Dermis microvascular lymphatic vessel endothelial cell (primary cell): ENCODE measurements at places on chromosomes 11 and 22. TPM values are rescaled to one million over a fixed set of nuclear protein-coding genes. Genes with fewer than 3 reads are reported as not detected.

DNA sequence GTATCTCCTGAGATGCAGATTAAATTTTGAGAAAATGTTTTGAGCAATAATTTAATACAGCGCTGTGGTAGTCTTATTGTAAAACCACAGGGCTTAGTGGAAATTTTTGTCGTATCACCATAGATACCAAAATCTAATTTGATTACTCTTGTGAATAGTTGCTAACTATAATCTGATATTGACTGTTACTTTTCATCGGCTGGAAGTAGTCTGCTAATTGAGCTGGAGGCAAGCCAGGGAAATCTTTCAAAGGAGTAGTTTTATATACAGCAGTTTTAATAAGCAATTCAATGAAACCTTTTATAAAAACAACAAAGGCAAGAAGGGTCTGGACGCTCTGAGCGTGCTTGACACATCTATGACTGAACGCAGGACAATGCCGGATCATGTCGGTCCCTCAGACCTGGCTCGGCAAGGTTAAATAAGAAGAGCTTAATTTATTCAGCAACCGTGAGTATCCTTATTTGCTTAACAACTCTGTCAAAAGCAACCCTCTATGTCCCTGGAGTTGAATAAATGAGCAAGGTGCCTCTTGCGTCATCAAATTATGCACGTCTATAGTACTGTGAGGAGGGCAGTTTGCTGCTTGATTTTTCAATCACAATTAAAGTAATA, 121.2 kb downstream of the NCAM1 start:
- no peak for DNase-seq

DNA sequence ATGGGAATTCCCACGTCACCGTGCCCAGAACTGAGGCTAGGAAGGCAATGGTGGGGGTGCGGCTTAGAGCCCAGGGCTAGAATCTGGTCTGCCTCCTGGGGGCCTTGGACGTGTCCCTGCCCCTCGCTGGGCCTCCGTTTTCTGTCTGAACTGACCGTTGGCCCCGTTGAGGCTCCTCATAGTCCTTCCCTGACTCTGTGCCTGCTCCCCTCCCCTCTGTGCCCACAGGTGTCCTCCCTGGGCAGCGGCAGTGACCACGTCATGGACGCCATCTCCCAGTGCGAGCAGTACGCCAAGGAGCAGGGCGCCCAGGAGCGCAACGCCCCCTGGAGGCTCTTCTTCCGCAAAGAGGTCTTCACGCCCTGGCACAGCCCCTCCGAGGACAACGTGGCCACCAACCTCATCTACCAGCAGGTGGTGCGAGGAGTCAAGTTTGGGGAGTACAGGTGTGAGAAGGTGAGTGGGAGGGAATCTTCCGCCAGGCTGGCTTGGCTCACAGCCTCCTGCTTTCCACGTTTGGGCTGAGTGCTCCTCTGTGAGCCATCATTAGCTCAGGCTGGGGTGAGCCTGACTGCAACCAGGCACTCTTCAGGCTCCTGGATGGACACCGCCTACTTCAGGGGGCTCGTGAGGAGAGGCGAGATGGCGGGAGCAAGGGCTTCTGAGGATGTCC, 63.9 kb downstream of the MYO7A start:
- DNase-seq = no peak

DNA sequence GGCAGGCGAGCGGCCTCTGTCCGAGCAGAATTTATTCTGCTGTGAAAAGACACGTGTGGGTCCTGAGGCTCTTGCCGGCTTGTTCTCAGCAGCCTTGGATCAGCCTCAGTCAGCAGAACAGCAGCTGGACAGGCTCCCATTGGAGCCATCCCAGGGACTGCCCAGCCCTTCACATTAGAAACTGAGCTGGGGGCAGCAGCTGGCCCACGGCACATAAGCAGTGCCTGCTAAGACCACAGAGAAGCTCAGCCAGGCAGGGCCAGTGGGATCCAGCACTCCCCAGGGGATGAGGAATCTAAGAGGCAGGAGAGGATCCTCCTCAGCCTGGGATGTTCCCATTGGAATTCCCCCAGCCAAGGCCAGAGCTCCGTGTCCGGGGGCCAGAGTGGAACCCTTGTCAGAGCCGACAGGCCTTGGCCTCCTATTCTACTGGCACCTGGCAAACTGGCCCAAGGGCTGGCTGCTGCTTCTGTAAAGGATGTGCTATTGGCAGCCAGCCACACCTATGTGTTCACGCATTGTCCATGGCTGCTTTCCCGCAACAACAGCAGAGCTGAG, 18.2 kb downstream of the RTN4R start:
- peak; percentile 64 for DNase-seq

Gene DEPDC7
- under 0.01 and 0.13 TPM in 2 replicates for total RNA-seq

GRCh38 chr22:35488513-35488912, 52.1 kb upstream of the RASD2 start:
- DNase-seq = no peak

GRCh38 chr11:131391176-131391575, 20.8 kb downstream of the NTM start:
- DNase-seq = no peak

DNA sequence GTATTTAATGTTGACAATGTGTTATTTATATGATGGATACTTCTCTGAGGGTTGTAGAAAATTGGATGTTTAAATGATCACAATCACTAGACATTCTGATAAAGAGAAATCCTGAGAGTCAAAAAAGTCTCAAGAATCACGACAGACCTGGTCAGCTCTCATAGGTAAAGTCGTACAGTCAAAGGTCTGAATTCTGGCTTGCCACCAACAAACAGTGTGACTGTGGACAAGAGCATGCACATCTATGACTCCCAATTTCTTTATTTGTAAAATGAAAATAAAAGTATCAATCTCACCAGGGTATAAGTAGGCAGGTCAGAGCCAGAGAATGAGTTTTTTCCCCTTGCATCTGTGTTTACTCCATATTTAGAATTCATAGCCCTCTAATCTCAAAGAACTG, 556.7 kb downstream of the FAM181B start:
- DNase-seq = no peak

- DNase-seq = no peak
Measured at GRCh38 chr11:112179601-112180000, 4.3 kb downstream of the BCO2 start.

Gene CNIH2
- total RNA-seq = 0.25 TPM in 1 of 2 replicates, not detected in the other

DNA sequence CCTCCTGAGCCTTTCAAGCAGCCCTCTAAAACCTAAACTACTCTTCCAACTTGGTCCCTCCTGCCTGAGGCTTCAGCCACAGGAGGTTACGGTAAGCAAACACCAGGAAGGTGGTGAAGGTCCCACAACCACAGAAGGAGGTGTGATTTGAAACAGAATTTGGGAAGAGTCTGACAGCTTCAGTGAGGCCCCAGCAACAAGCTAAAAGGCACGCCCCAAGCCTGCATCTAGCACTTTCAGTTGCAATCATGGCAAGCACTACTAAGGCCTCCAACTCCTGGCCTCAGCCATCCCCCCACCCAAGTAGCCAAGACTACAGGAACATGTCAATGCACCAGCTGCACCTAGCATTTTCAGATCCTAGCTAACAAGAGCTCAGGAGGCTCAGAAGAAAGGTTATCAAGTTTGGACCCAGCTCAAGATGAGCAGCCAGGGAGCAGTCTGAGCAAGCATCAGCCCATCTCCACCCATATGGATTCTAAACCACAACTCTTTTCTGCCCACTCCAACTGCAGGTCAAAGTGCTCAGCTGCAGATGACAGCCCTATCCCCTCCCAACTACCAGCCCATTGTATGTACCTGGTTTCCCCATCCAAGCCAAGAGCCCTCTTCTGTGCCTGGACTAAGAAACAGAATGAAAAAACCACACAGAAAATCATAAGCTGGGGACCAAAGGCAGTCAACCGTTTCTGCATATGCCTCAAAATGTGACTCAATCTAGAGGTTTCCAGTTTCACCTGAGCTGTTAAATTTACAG, 10.4 kb upstream of the AHNAK start:
- no peak for DNase-seq

Gene HBE1
- not detected in 2 replicates for total RNA-seq

GRCh38 chr11:46055371-46055770, 65.9 kb downstream of the PHF21A start:
- no peak for DNase-seq

- DNase-seq = no peak
Measured at GRCh38 chr11:31030138-31030792, 339.3 kb downstream of the DCDC1 start.

GRCh38 chr11:66951927-66952337, 6.3 kb downstream of the PC start:
- DNase-seq = peak; percentile 33

- peak; percentile 51 for DNase-seq
Measured at GRCh38 chr22:17950651-17951214, 73.6 kb downstream of the MICAL3 start.

Gene CNGA4
- not detected in 2 replicates for total RNA-seq

DNA sequence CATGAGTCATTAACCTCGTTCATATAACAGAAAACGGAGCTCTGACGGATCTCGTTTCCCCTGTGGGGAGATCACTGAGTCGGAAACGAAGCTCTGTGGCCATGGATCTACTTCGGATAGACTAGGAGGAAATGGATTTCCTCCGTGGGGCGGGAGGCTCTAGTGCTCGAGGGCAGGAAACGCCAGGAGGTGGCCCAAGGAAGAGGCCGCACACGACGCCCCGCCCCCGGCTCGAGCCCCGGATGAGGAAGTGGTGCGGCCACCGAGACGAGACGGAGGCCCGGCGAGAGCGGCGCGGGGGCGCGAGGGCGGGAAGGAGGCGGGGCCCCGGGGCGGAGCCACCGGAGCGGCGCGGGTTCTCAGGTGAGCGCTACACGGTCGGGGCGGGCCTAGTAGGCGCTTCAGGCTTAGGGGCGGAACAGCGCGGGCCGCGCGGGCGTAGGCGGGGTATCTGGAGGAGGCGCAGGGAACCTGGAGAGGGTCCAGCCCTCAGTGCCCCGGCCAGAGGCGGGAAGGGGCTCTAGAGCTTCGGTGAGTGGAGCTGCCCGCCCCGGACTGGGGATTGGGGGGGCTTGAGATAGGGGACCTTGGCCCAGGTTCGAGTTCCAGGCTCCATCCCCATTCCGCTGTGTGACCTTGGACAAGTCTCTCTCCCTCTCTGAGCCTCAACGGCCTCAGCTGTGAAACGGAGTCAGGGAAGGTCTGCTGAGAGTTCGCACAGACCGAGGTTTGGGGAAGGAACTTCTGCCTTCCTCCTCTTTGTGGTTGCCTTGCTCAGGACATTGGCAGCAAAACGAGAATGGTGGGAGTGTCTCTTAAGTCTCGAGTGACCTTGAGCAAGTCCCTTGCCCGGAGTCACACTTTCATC, at the start of gene DEPDC5:
DEPDC5 (plus strand) TSS at position 386 of the 868 bp plus-strand sequence. CDS start 903 bp downstream, outside the sequence.
- DNase-seq = peak; percentile 61

Gene TUB
- 0.51 and 1.4 TPM in 2 replicates for total RNA-seq

Gene TSSK2
- not detected in 2 replicates for total RNA-seq

DNA sequence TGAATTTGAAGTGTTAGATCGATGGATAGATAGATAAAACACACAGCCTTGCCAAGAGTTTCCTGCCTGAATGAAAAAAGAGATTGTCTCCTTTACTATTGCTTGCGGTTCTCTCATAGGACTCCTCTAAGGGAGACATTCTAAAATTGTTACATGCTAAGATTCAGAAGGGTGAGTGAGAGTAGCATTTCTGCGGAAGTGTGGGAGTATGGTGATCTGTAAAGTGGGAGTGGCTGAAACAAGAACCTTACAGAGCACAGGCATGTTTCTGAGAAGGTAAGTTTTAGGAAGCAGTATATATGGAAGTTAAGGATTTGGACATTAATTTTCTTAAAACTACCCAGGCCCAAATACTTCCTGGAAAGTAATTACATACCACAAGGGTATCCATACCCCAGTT, 139.6 kb downstream of the TRIM44 start:
- DNase-seq = no peak

Gene PGA3
- total RNA-seq = not detected in 2 replicates
